NCI-H1436 (cell line): ENCODE measurements at places on chromosomes 12 and 14.

DNA sequence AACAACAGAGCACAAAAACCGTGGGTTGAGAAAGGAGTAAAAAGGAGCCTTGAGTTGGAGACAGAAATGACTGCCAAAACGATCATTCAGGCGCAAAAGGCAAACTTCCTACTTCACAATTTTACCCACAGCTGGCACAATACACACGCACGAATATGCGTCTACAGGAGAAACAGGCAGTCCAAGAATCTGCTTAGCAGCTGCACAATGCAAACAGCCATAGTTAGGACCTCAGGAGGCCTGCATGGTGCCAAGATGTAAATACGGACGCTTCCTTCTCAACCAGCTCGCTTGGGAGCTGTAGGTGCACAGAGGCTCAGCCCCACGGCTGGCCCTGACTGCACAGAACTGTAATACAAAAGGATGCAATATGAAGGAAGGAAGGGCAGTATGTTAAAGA, 250.1 kb upstream of the CAND1 start:
- no peak for DNase-seq

GRCh38 chr12:96719660-96720362, 187.2 kb upstream of the NEDD1 start:
- no peak for DNase-seq

- DNase-seq: no peak
Measured at GRCh38 chr12:90090929-90091651, 382.5 kb upstream of the ATP2B1 start.

DNA sequence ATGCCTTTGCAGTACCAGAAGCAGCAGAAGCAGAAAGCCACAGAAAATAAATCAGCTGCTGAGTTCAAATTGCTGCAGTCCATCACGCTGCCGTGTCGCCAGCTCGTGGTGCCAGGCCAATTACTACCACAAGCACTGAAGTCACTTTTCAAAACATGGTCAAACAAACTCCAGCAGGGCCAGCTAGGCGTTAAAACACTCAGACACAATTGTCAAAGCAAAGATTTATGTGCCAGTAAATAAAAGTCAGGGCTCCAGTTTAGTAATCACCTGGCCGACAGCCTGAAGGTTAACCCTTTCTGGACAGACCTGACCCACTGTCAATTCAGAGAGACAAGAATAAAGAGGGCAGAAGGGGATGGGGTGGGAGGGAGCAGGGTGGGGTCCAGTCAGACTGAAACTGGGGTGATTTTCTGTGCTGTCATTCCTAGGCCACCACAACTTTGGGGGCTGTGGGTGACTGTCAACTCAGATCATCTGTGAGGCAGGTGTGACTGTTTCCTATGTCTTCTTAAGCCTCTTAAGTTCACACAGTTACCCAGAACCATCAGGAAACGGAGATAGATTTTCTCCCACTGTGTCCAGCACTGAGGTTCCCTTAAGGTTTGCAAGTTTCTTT, 109.8 kb upstream of the FUT8 start:
- DNase-seq: no peak

GRCh38 chr12:87266305-87266704, 762.9 kb downstream of the C12orf50 start:
- no peak for DNase-seq

DNA sequence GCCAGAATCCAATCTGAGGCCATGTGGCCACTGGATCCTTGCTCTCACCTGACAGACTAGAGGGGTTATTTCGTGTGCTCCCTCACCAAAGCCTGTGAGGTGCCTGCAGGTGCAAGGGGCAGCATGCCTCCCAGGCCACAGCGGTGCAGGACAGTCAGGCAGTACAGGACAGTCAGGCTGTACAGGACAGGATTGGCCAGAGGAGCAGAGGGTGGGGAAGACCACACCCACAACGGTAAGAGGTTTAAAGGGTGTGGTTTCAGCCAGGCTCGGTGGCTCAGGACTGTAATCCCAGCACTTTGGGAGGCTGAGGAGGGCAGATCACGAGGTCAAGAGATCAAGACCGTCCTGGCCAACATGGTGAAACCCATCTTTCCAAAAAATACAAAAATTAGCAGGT, 3.1 kb upstream of the BRF1 start:
- no peak for DNase-seq

DNA sequence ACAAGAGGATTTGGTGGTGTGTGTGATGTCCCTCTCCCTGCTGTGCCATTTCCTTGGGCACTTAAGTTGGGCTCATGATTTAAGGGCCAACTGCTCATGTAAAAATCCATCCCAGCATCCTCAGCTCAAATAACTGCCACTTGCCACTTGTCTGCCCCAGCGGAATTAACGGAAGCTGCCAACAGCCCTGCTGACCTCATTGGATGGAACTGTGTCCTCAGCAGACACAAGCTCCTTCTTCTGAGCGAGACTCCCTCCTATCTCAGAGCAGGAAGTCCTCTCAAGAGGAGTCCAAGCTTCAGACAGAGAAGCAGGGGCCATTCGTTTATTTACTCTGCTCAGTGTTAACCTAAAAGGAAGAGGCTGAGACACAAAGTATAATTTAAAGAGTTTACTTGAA, 29.6 kb upstream of the PRMT8 start:
- no peak for DNase-seq

- DNase-seq: no peak
Measured at GRCh38 chr14:95197551-95197950, 40.2 kb upstream of the DICER1 start.

DNA sequence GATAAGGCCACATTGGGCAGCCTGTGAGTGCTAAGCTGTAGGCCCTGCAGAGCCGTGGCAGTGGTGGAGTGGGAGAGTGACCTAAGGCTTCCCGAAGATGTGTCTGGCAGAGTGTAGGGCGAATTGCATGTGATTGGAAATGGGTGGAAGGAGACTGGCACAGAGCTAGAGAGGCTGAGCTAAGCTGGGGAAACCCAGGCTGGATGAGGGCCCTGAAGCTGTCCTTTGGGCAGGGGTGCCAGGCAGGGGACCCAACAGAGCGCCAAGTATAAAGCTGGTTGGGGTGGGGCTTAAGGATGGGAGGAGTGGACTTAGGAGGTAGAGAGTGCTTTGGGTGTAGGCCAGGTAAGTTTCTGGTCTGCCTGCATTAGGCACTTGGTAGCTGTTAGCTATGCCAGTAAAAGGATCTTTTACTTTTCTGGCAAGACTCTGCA, 47.9 kb downstream of the WDR20 start:
- no peak for DNase-seq

DNA sequence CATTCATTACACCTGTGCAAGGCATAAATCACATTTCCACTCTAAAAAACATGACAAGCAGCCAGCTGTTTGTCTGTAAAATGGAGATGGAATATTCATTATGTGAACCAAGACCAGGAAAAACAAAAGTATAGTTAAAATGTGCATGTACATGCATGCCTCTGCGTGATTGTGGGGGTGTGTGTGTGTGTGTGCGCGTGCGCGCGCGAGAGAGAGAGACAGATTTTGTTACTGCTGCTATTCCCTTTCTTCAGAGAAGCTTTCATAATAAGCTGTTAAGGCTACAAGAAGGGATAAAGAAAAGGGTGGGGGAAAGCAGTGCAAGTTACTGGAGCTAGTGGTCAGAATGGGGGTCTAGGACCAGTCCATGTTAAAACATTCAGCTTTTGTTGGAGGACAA, 430.3 kb downstream of the NAV3 start:
- no peak for DNase-seq

- DNase-seq: no peak
Measured at GRCh38 chr12:70762000-70762399, 124.8 kb upstream of the PTPRB start.

DNA sequence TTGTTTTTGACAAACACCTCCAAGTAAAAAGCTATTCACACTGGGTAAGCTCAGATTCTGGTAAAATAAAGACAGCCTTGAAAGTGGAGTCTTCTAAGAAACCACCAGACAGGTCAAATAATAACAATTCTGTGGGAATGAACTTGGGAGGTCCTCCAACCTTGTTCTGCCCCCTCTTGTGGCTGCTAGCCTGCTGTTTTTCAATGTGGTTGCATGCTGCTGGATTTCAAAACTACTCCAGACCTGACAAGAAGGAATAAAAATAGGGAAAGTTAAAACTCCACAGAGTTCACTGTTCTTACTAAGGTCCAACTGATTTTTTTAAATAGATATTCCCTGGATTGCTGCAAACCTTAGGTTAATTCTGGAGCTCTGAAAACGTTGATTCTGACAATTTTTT, 32.2 kb upstream of the RIN3 start:
- DNase-seq: no peak

DNA sequence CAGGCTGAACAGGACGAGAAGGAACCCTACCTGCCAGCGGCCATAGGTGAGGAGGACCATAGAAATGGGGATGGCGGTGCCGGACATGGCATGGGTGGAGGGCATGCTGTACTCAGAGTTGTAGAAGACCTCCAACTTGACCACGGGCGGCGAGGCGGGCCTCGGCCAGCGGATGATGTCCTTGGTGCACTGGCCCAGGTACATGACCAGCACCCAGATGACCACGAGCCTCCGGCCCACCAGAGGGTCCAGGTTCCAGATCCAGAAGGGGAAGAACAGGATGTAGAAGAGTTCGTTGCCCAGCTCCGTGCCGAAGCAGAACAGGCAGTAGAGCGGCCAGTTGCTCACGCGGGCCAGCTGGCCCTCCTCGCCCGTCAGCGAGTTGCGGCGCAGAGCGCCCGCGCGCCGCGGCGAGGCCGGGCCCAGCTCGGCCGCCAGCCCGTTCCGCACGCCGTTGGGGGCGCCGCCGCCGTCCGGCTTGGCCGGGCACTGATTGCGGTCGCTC, 582 bp downstream of the SGPP1 start:
- no peak for DNase-seq
